GM06990 (cell line): ENCODE measurements at places on chromosomes 13 and 19.

DNA sequence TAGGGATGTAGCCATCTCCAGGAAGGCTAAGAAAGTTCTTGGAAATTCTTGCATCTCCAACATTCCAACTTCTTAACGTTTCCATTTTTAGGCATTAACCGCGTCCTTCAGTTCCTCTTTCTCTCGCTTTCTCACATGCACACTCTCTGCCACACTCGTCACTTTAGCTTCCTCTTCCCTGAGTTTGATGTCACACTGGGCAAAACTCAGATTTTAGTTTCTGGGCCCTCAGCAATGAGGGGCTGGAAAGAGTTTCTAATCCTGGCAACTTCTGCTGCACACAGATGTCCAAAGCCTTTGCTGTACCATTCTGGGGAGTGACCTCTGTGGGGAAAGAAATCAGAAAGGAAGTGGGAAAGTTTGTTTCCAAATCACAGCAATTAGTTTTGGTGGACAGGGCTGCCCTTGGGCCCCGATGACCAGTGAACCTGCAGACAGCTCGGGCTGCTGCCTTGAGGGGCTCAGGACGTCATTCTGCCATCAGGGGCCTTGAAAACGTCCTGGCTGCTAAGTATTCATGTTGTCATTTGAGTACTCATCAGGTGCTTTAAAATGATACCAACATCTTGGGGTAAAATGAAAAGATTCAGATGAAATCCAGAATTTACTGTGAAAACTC, 89.3 kb downstream of the KL start:
- DNase-seq = no peak

- no peak for DNase-seq
Measured at GRCh38 chr13:33519561-33520467, 234.3 kb upstream of the STARD13 start.

GRCh38 chr13:93502987-93503615, 276.5 kb downstream of the GPC6 start:
- no peak for DNase-seq

DNA sequence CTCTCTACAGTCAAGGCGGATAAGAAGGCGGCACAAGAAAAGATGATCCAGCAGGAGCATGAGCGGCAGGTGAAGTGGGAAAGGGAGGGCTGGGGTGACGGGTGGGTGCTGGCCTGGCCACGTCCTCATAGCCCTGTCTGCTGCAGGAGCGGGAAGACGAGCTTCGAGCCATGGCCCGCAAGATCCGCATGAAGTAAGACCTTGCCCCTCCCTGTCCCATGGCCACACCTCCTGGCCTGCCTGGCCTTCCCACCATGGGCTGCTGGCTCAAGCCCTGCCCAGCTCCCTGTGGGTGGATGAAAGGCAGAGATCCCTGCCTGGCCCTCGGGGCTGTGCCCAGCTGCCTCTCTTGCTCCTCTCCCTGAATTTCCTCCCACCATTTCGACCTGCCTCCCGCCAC, 7.2 kb downstream of the ZNF296 start:
- DNase-seq = no peak

DNA sequence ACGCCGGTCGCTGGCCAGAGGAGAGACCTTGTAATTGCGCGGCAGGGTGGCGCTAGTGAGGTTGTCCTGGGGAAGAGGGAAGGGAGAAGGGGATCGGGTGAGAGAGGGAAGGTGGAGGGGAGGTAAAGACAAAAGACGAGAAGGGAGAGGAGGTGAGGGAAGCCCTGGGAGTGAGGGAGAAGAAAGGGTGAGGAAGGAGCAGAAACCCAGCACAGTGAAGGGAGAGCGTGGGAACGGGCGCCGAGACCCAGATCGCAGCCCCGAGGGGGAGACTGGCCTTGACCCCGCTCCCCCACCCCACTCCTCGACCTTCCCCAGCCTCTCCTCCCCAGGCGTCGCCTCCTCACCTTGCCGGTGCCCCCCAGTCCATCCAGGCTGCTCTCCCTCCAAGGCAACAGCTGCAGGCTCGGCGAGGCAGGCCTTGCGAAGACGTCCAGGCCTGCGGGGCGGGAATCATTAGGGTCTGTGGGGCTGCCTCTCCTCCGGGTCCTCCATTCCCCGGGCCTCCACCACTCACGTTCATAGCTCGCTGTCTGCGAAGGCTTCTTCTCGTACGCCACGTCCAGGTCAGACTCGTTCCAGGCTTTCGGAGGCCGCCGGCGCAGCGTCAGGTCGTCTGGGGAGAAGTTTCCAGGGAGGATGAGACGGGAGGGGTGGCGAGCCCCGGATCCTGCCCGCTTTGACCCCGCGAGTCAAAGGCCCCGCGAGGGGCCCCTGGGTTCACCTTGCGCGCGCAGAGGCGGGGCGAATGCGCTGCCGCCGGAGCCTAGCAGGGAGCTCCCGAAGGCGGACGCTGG, 8.8 kb downstream of the PPP1R13L start:
- no peak for DNase-seq

DNA sequence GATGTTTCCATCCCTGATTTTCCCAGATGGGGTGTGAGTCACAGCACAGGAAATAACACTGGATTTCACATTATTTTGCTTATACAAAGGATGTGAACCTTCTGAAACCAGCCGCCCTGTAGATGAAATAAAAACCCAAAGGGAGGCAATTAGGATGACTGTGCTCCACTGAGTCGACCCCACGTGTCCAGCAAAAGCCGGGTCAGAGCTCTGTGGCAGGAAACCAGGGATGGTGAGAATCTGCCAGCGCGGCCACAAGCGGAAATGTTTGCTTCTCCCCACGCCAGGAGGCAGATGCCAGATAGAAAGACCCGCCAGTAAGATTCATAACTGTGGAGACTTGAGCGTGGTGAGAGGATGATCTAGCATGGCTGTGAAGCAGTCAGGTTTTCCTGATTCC, 764.4 kb downstream of the LIG4 start:
- no peak for DNase-seq

- DNase-seq = no peak
Measured at GRCh38 chr13:34620074-34620850, 321.8 kb upstream of the NBEA start.
